ENCODE measurements at places on chromosomes 2 and 18. TPM values are rescaled to one million over a fixed set of nuclear protein-coding genes. Genes with fewer than 3 reads are reported as not detected.

- no peak for DNase-seq
Measured at GRCh38 chr2:74501335-74502071, 2.1 kb upstream of the LBX2 start.

DNA sequence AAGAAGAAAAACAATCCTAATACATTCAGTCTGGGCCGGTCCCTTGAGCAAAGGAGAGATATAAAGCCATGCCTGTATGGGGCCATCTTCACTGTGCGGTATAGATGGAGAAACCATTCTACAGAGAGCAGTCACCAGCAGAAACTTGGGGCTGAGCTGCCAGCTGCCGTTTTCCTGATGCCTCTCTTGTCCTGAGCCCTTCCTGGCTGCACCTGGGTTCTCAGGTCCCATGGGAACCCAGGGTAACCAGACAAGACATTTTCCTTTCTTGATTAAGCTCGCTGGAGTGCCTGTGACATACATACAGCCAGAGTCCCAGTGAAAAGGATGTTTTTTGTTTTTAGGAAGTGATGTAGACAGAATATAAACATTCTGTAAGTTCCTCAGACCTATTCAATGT, 5.3 kb upstream of the METTL21A start:
- no peak for DNase-seq

DNA sequence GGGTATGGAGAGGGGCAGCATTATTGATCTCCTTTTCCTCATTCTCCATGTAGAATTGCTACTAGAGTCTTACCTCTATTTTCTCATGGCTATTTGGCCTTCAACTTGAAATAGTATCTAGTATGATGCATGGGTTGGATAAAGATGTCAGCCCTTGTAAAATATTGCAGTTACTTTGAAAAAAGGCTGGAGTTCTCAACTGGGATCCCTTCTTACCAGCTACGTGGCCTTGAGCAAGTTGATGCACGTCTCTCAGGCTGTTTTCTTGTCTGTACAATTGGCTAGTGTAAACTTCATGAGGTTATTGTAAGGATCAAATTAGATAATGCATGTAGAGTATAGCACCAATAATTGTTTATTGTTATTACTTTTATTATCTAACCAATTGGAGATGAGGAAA, 50.2 kb downstream of the SEMA4F start:
- DNase-seq = no peak

GRCh38 chr2:144079803-144080202, 440.1 kb downstream of the ZEB2 start:
- DNase-seq = no peak

GRCh38 chr2:20229322-20230113, 4.6 kb upstream of the SDC1 start:
- DNase-seq = no peak

- DNase-seq = no peak
Measured at GRCh38 chr2:120477831-120478481, 132.0 kb downstream of the INHBB start.

- DNase-seq = no peak
Measured at GRCh38 chr2:132951008-132951714, 281.2 kb upstream of the LYPD1 start.

DNA sequence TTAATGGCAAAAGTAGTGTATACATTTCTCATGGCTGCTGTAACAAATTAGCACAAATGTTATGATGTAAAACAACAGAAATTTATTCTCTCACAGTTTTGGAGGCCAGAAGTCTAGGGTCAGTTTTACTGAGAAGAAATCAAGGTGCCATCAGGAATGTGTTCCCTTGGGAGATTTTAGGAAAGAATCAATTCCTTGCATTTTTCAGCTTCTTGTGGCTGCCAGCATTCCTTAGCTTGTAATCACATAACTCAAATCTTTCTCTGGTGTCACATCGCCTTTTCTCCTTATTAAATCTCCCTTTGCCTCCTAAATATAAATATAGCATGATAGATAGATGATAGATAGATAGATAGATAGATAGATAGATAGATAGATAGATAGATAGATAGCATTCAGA, 307.0 kb upstream of the REG3G start:
- DNase-seq = no peak

GRCh38 chr2:46135228-46135855, 161.9 kb upstream of the EPAS1 start:
- no peak for DNase-seq

DNA sequence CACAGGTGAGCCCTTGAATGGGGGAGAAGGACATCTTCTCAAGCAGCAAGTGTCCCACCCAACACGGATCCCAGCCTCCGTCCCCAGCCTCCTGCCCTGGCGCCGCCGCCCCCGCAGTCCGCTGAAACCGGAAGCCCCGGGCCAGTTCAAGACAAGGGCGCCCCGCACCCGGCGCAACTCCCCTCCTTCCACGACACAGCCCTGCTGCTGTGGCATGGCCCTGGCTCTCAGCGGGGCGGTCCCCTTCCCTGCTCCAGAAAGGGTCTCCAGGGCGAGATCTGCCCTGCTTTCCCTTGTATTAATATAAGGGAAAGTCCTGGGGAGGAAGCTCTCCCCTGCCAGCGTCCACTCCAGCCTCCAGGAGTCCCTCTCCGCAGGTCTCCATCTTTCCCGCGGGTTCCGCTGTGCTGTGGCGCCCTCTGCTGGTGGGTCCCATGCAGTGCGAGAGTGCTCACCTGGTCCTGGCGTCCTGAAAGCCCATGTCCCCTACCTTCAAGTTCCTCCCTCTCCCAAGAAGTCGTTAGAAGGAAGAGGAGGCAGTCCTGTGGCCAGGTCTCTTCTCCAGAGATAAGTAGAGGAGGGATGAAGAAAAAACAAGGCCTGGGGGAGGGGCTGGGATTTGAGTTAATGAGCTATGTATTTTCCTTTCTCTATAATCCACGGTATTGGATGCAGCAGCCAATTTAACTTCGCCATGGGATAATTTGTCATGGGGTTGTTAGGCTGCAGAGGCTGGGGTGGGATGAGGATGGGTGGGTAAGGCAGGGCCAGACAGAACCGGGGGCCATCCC, 176.0 kb downstream of the SMAD2 start:
- no peak for DNase-seq

- no peak for DNase-seq
Measured at GRCh38 chr18:9559253-9559652, 55.1 kb downstream of the PPP4R1 start.

GRCh38 chr18:3995476-3996102, 459.5 kb downstream of the DLGAP1 start:
- DNase-seq = peak; percentile 58

CLEC4F gene
- 0.72 TPM for total RNA-seq

GCG gene
- total RNA-seq = not detected

ERMN gene
- total RNA-seq = 0.36 TPM
